Cerebellar cortex (tissue), 1 donor: ENCODE measurements at places on chromosomes 5 and 9.

GRCh38 chr9:1100201-1100600 is 50.0 kb downstream of the DMRT2 start:
- no peak for DNase-seq

GRCh38 chr9:37776328-37776727 is 8.5 kb downstream of the EXOSC3 start:
- no peak for DNase-seq

DNA sequence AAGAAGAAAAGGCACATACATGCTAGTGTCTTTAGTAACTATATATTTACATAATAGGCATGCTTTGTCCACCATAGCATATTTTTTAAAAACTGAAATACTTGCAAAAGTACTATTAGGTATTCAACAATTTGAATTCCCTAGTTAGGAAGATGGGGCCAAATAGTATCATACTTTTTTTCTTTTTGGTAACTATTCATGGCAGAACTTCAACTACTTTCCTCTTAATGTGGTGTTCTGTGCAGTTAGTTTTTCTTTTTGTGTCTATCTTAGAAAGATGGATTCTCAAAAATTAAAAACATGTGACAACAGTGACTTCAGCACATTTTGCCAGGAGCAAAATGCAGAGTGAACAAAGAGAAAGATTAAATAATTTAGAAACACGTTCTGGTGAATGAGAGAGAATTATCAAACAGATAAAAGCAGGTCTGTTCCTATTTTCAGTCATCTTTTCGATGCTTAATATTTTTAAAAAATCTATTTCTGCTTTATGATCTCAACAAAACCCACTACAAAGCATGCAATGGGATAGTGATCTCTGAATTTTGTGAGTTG is 341.1 kb downstream of the ARL15 start:
- DNase-seq: no peak

DNA sequence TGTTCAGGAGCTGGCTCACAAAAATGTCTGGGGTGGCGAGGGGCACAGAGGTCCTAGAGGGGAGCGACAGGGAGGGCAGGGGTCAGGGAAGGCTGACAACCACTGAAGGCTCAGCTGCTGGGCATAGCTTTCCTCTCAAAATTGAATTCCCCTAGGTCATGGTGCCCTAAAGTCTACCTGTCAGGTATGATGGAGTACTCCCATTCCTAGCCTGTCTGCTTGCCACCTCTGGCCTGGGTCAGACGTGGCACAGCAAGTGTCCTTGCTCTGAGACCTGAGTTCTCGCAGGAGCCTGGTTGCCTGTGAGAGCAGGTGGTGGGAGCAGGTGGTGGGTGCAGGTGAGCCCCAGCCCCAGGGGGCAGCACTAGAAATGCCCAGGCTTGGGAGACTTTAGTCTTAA is 175.4 kb downstream of the PJA2 start:
- DNase-seq: no peak

DNA sequence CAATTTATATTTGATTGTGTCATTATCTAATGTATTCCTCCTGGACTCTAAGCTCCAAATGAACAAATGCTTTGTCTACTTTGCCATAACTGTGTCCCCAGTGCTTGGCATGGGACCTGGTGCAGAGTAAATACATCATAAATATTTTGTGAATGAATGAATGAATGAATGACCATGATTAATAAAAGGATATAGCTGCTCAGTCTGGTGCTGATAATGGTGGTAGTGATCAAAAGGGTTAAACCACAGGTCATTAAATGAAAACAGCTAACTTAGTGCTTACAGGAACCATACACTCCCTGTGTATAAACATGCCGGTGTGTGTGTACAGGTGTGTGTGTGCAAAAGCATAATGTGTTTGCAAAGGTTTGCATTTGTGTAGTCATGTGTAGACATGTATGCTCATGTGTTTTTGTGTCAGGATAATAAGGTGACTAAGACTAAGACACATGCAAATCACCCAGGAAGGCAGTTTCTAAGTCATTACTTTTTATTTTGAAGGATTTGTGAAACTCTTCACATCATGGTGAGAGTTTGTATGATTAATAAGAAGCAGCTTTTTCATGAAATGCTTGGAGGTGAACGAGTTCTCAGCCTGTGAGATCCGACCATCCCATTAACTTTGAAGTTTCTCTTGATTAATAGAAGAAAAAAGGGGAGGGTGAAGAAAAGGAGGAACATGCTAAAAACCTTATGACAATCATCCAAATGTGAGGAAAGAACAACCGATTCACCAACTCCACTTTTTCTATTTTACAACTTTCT is 24.6 kb downstream of the SPARC start:
- no peak for DNase-seq
